Stimulated activated CD4-positive, alpha-beta T cell treated with anti-CD3 and anti-CD28 coated beads, Interleukin-1b, Interleukin-23, amount 100 ng/mL, for 1 hour (primary cell): ENCODE measurements at places on chromosomes 4 and X.

DNA sequence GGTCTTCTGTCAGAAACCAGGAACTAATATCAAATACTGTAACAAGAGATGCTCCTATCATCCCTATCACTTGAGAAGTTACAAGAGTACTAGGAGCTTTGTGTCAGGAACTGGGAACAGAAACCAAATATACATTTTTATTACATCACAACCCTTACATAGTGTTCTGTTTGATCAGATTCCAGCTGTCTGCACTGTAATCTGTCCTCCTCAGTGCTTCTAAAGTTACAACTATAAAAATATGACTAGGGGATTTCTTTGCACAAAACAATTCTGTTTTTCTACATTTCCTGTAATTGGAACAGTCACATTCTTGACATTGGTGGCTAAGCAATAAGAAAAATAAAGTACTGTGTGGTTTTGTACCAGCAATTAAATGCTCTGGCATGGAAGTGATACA lies 686.0 kb downstream of the PDHA2 start:
- no peak for DNase-seq

DNA sequence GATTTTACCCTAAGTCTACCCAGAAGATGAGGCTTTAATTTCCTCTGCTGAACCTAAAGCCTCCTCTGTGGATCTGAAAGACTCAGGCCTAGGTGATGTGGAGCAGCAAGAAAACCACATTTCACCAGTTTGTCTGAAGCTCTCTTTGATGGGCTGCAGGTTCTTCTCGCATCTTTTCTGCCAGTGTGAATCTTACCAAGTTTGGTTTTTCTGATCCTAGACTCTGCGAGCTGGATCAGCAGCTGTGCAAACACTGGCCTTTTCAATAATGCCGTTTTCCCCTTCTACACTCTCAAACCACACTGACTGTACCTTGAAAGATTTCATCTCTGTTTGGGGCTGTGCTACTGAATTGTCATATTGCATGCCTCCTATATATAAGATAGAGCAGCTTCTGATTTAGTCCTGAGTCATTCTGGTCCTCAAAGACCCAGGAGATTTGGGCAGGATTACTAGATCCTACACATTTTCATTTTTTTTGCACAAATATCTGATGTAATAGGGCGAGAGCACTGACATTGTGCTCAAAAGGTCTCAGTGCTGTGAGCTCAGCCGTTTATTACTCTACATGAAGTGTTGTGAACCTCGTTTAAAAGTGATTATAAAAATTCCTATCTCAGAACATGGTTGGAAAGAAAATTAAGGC lies 133.6 kb upstream of the FAM9C start:
- DNase-seq = no peak

- no peak for DNase-seq
These were observed 48.3 kb downstream of the RAI2 start for GRCh38 chrX:17812763-17813162.

- no peak for DNase-seq
These were observed 156.8 kb upstream of the RADX start for GRCh38 chrX:106454991-106455390.

DNA sequence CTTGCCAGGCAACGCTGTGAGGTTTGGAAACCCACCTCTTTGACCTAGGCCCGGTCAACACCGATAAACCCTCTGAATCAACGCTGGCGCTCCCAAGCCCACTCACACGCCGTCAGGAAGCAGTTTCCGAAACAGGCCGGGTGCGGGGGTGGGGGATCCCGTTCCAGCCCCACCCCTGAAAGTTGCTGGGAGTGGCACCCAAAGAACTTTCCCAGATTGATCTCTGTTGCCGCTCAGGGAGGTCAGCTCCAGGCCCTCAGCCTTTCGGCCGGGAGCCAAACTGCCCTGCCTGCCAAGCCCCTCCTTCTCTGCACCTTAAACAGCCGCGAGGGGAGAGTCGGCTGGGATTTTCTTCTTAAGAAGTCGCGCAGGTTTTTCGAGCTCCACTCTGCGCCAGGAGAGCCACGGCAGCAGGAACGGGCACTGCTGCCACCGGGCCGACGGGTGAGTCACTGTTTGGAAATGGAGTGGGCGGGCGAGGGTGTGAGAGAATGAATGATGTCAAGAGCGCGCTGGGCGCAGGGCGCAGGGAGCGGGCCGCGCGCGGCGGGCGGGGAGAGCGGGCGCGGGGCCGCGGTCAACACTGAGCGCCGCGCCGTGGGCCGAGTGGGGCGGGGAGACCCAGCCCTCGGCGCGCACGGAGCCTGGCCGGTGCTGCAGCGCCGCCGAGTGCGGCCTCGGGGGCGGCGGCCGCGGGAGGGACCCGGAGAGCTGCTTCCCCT lies at the start of gene SGMS2:
Gene SGMS2, plus strand, starts transcription at position 583 of the 722 bp plus-strand sequence. CDS start 70,622 bp downstream, outside the sequence.
- DNase-seq = peak; percentile 35

DNA sequence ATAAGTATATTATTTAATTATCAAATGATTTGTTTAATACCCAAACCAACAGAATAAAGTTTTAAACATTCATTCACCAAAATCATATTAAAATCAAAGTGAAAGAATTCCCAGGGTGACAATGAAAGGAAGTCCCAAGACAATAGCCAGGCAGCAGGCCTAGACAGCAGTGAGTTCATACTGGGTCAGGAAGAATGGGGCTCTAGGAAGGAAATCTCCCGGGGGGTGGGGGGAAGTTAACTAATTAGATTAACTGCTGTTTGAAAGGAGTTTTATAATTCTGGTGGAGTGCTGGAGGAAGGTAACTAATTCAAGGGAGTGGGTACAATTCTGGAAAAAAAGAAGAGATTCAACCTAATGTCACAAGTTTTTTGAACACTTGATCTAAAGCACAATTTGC lies 104.1 kb downstream of the ZAR1 start:
- no peak for DNase-seq

GRCh38 chrX:7318661-7319060 lies 170.7 kb upstream of the PUDP start:
- no peak for DNase-seq

GRCh38 chr4:87732033-87732765 lies 67.2 kb upstream of the IBSP start:
- DNase-seq = no peak

DNA sequence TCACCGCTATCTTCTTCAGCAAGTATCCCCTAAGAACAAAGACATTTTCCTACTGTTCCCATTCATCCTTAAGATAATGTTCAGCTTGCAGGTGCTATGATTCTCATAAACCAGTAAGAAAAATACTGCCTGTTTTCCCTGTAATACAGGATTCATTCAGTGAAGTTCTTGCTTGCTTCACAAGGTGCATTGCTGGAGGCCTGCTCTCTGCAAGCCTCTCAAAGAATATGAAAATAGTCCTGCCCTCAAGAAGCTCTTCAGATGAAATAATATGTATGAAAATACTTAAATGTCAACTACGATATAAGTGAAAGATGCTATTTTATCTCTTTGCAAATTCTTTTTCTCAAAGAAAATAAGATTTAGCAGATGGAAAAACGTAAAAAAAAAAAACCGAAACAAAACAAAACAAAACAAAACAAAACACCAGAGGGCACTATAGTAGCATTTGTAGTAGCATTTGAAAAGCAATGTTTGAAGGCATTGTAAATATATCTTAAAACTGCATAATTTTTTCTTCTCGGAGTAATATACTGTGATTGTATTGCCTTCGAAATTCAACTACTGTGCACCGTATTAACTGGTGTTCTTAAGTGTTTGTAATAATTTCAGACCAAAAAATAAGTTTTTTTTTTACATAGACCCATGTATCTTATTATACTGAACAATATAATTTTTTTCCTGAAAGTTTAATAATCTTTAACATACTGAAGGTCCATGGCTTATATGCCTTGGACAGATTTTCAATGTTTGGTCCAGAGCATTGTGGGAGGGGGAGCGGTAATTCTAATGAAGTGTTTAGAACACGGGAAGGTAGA lies 26.0 kb downstream of the ADH4 start:
- DNase-seq = no peak

DNA sequence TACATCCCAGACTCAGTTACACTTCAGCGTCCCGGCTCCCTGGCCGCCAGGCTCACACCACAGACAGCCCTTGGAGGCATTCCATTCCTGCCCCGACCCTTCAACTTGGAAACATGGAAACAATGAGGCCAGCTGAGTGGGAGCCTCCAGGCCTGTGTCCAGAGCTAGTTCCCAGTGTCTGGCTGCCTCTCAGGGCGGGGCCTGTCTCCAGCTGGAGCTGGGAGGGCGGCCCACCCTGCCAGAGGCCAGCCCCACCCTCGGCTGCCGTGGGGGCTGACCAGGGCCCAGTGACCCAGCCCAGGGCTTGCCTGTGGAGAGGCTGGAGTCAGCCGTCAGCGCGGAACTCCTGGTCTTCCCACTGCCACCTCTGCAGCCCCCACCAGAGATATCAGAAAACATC lies 37.4 kb upstream of the SPON2 start:
- no peak for DNase-seq

GRCh38 chr4:56250776-56251175 lies 136.5 kb downstream of the AASDH start:
- DNase-seq = no peak

GRCh38 chr4:53307819-53308780 lies 57.8 kb downstream of the SCFD2 start:
- no peak for DNase-seq

DNA sequence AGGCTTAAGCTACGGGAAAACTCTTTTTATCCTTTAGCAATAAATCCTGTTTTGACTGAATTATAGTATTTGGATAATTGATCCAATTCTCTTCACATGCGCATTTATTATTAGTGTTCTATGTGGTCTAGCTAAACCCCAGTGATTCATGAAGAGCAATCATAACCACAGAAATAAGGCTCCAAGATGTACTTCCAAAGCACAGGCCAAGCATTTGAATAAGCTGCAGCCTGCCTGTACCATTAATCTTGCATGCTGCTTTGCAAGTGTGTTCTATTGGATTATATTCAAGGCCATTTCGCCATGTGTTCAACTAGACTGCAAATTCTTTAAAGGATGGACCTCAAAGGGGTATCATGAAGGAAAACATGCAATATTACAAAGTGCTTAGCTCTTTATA lies 385.2 kb upstream of the FAT1 start:
- no peak for DNase-seq

DNA sequence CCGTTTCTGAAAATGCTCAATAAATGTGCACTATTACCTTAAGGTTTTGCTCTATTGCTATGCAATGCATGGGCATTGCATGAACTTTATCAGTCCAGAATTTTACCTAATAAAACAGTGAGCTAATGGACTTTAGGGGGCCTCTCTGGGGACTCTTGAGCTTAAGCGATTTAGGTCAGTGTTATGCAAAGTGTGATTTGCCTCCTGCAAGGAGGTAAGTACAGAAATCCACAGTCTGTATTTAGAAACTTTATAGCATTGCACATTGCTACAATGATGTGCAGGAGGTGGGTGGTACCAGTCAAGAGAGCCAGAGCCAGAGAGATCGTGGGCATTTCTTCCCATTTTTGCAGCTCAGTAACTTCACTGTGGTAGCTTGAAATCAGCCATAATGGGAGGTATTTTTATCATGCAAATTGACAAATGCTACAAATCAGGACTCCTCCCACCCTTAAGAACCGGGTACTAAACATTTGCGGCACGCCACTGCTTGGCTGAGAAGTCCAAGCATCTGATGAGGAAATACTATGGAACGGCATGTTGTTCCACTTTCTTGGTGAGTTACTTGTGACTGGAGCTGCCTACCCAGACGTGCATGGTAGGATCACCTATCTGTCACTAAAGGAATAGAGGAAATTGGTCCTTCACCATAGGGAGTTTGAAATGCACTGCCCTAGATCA lies 174.6 kb upstream of the PGRMC2 start:
- DNase-seq = no peak

DNA sequence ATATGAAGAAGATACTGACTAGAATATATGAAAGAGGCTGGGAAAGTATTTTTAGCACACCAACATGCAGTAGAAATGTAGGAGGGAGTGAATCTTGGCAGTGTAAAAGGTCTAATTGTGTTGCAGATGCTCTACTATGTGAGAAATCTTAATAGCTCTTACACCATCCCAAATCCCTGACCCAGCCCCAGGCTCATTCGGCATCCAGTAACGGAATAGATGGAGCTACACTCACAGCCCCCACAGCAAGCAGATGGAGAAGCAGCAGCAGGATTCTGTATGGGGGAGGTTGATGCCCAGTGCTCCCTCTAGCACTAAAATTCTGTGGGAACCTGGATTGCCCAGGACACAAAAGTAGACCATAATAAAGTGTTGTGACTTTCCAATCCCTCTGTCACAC lies 153.2 kb upstream of the PRDX4 start:
- DNase-seq = no peak
